ENCODE measurements at places on chromosomes 5 and 9. TPM values are rescaled to one million over a fixed set of nuclear protein-coding genes. Genes with fewer than 3 reads are reported as not detected.

Gene KCNT1
- total RNA-seq = 0.09 TPM

Gene MRPL36
- total RNA-seq = 41.0 TPM

Gene ECSCR
- total RNA-seq = 0.29 TPM

Gene CEL
- total RNA-seq = 4.3 TPM

Gene GLRA1
- total RNA-seq = not detected

Gene ALDH1B1
- total RNA-seq = 19.7 TPM

Gene BSPRY
- 3.4 TPM for total RNA-seq

Gene MLLT3
- 41.4 TPM for total RNA-seq

Gene OTP
- total RNA-seq = not detected

DNA sequence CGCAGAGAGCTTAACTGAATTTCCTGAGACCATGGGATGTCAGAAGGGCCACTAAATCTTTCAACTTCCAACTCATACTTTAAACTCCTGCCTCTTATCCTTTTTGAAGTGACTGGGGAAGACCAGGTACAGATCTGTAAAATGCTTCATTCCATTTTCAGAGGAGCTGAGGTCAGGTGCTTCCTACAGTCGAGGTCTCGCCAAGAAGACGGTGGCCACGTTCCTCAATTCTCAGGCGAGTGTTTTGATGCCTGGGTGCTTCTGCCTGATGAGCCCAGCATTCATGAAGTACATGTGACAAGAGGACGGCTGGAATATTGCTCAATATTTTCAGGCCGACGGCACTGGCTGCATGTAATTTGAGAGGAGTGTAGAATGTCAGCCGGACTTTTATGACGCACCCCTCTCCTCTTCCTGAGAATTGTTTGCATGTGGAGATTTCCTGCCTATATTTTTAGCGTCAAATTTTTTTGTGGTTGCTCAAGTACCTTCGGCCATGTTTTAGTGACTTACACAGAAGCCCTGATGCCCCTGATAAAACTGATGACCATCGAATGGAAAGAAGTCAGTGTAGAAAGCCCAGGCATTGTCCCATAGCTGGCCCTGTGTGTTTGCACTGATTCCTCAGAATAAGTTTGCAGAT lies 38.8 kb upstream of the GLRX start:
- peaks cover 41% of the 10 kb centered on the region for H3K4me1 ChIP-seq
- H3K27ac ChIP-seq = no peak overlapping the region
- peaks cover 6% of the 10 kb centered on the region for H3K27me3 ChIP-seq
- DNase-seq = no peak
- no peaks in the 10 kb centered on the region for H3K36me3 ChIP-seq

- DNase-seq = no peak
- H3K4me3 ChIP-seq = no peak overlapping the region
- no peaks in the 10 kb centered on the region for H3K27me3 ChIP-seq
- H3K36me3 ChIP-seq = no peaks in the 10 kb centered on the region
These were observed 131.5 kb downstream of the ADAMTS19 start for GRCh38 chr5:129591508-129592160.

- peaks cover 2% of the 10 kb centered on the region for H3K4me1 ChIP-seq
- H3K27me3 ChIP-seq = no peaks in the 10 kb centered on the region
- DNase-seq = no peak
- H3K27ac ChIP-seq = no peak overlapping the region
- no peaks in the 10 kb centered on the region for H3K36me3 ChIP-seq
- H3K4me3 ChIP-seq = no peak overlapping the region
These were observed 11.6 kb downstream of the SLC4A9 start for GRCh38 chr5:140371356-140372151.

DNA sequence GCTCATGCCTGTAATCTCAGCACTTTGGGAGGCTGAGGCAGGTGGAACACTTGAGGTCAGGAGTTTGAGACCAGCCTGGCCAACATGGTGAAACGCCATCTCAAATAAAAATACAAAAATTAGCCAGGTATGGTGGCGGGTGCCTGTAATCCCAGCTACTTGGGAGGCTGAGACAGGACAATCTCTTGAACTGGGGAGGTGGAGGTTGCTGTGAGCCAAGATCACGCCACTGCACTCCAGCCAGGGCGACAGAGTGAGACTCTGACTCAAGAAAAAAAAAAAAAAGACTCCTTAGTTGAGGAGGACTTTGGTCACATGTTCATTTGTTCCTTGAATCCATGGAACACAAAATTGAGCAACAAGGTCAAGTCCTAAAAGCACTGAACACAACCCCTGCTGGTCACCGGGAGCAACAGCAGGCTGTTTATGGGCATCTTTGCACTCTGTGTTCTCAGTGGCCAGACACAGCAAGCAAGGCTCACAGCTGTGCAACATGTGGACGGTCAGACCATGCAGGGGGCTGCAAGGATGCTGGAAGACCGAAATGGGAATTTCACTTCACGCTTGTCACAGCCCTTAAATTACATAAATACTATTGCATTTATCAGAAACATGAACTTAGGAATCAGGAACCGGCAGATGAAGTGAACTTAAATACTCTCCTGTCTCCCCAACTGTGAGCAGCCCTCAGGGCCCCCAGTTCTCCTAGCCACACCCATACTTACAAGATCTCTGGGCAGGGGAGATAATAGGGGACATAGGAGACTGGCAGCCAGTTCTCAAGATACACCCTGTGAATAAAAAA lies 2.8 kb downstream of the GBGT1 start:
- H3K27me3 ChIP-seq = no peaks in the 10 kb centered on the region
- H3K4me3 ChIP-seq = peak overlapping the region; percentile 31
- peaks cover 4% of the 10 kb centered on the region for H3K4me1 ChIP-seq

- no peak for DNase-seq
- H3K4me3 ChIP-seq = no peak overlapping the region
- no peak overlapping the region for H3K27ac ChIP-seq
These were observed 208.8 kb upstream of the CTNND2 start for GRCh38 chr5:12113062-12113461.

DNA sequence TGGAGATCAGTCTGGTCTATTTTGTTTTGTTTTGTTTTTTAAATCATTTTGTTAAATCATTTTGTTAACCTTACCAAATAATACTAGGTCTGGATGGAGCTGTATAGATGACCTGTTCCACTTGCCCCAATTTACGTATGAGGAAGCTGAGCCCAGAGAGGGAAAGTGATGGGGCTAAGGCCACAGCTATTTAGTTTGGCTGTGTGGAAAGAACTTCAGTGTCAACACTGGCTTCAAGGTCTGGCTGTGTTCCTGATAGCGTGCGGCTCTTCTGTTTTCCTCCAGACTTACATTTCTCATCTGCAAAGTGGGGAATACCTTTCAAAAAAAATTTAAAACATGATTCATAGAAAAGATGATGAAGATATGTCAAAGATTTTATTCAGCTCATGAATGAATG lies 112.5 kb downstream of the PTTG1 start:
- H3K36me3 ChIP-seq = no peaks in the 10 kb centered on the region
- no peak for DNase-seq
- H3K4me3 ChIP-seq = no peak overlapping the region
- no peak overlapping the region for H3K27ac ChIP-seq

GRCh38 chr5:98963019-98963418 lies 34.2 kb upstream of the CHD1 start:
- H3K27me3 ChIP-seq = no peaks in the 10 kb centered on the region
- no peak overlapping the region for H3K27ac ChIP-seq
- no peak overlapping the region for H3K4me3 ChIP-seq
- H3K36me3 ChIP-seq = peaks cover 5% of the 10 kb centered on the region
- H3K4me1 ChIP-seq = no peaks in the 10 kb centered on the region
- no peak for DNase-seq

GRCh38 chr5:1212881-1213280 lies 11.5 kb downstream of the SLC6A19 start:
- H3K4me3 ChIP-seq = no peak overlapping the region
- no peaks in the 10 kb centered on the region for H3K36me3 ChIP-seq
- H3K27ac ChIP-seq = no peak overlapping the region

GRCh38 chr5:1502046-1502736 lies 21.6 kb downstream of the LPCAT1 start:
- no peak overlapping the region for H3K4me3 ChIP-seq
- peaks cover 9% of the 10 kb centered on the region for H3K4me1 ChIP-seq
- H3K36me3 ChIP-seq = peaks cover 2% of the 10 kb centered on the region
- no peak overlapping the region for H3K27ac ChIP-seq

GRCh38 chr5:52685566-52685965 lies 102.2 kb upstream of the ITGA1 start:
- no peak overlapping the region for H3K4me3 ChIP-seq
- H3K27ac ChIP-seq = no peak overlapping the region
- H3K27me3 ChIP-seq = no peaks in the 10 kb centered on the region
- H3K36me3 ChIP-seq = no peaks in the 10 kb centered on the region

DNA sequence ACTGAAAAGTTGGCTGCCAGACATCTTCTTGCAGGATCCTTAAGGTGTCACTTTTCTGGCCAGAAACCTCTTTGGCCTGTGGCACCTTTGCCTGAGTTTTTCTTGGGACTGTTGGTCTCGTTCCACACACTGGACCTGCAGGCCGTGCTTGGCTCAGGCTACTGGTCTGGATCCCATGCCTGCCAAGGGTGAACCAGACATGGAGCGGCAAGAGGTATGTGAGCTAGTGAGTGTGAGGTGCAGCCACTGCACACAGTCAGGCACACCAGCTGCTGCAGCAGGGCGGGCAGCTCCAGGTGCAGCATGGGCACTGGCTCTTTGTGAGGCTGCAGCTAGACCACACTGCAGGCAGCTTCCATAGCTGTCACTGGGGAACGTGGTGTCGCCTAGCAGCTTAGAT lies 47.9 kb downstream of the NDUFAF2 start:
- no peak overlapping the region for H3K27ac ChIP-seq
- H3K27me3 ChIP-seq = no peaks in the 10 kb centered on the region
- H3K36me3 ChIP-seq = peaks cover 10% of the 10 kb centered on the region
- H3K4me3 ChIP-seq = no peak overlapping the region

- H3K27me3 ChIP-seq = no peaks in the 10 kb centered on the region
- peaks cover 18% of the 10 kb centered on the region for H3K4me1 ChIP-seq
- H3K36me3 ChIP-seq = no peaks in the 10 kb centered on the region
- no peak for DNase-seq
These were observed 47.2 kb downstream of the OR2K2 start for GRCh38 chr9:111282845-111283244.

DNA sequence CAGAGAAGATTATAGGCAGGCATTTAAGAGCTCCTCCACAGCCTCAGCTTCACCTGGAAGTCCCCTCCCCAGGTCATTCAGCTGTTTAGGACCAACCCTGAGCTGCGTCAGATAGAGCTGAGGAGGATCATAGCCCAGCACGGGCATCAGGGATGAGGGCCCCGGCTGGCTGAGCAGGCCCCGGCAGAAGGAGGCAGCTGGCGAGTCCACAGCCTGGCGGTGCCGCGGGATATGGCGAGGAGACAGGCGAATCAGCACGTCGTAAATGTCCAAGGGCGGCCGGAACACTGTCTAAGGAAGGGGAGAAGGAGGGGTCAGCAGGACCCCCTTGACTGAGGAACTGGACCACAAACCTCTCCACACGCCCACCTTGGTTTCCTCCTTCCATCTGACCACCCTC lies 10.6 kb downstream of the NOL6 start:
- H3K27ac ChIP-seq = no peak overlapping the region
- no peak overlapping the region for H3K4me3 ChIP-seq
- peaks cover 21% of the 10 kb centered on the region for H3K36me3 ChIP-seq

GRCh38 chr9:70413464-70413798 lies 1.0 kb downstream of the KLF9 start:
- peak; percentile 73 for DNase-seq
- peak overlapping the region; percentile 87 for H3K4me3 ChIP-seq
- H3K27me3 ChIP-seq = peaks cover 33% of the 10 kb centered on the region

GRCh38 chr9:20044686-20045085 lies 255.8 kb upstream of the SLC24A2 start:
- peaks cover 3% of the 10 kb centered on the region for H3K4me1 ChIP-seq
- no peak overlapping the region for H3K27ac ChIP-seq
- peaks cover 2% of the 10 kb centered on the region for H3K27me3 ChIP-seq

GRCh38 chr9:91332546-91333231 lies 29.0 kb downstream of the AUH start:
- H3K4me1 ChIP-seq = peaks cover 2% of the 10 kb centered on the region
- no peaks in the 10 kb centered on the region for H3K27me3 ChIP-seq
- no peak overlapping the region for H3K4me3 ChIP-seq
- no peak for DNase-seq

All from mesothelial cell of epicardium (in vitro differentiated cells).